Stimulated activated CD4-positive, alpha-beta T cell treated with anti-CD3 and anti-CD28 coated beads, Interleukin-2, amount 100 ng/mL, for 24 hours (primary cell): ENCODE measurements at places on chromosomes 13 and 19.

GRCh38 chr13:68190818-68191217 lies 960.7 kb upstream of the PCDH9 start:
- no peak for DNase-seq

DNA sequence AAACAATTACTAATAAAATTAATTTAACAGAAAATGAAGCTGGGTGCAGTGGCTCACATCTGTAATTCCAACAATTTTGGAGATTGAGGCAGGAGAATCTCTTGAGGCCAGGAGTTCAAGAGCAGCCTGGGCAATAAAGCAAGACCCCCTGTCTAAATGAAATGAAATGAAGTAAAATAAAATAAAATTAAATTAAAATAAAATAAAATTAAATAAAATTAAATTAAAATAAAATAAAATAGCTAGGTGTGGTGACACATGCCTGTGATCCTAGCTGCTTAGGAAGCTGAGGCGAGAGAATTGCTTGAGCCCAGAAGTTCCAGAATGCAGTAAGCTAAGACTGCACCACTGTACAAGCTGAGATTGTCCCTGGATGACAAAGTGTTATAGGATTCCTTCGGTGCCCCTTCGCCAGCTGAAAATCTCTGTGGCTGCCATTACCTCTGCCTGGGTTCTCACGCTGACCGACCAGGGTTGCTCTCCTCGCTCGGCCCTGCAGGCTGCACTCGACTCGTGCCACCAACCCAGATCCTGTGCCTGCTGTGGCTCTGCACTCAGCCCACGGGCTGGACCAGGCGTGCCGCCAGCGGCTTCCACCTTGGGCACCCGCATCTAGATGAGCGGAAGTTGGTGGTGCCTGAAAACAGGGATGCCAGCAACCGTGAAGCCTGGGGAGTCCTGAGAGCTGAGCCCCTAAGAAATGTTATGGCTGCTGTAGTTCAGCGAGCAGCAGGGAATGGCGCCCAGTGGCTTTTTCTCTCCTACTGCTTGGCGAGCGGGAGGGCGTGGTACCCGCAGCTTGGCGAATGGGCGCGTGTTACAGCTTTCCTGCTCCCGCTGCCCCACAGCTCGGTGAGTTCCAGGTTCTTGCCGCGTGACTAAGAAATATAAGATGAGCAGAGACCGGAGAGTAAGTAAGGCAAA lies 539.2 kb upstream of the PCDH9 start:
- no peak for DNase-seq

- no peak for DNase-seq
These were observed 1.7 kb downstream of the PROSER3 start for GRCh38 chr19:35759697-35760096.

GRCh38 chr19:49912965-49913685 lies 15.9 kb upstream of the ATF5 start:
- no peak for DNase-seq

- peak; percentile 38 for DNase-seq
These were observed 237.5 kb downstream of the COG6 start for GRCh38 chr13:39892721-39893685.

- no peak for DNase-seq
These were observed 858.0 kb upstream of the SLITRK5 start for GRCh38 chr13:86813198-86813597.

- no peak for DNase-seq
These were observed 101.3 kb downstream of the KCNRG start for GRCh38 chr13:50116430-50116973.

DNA sequence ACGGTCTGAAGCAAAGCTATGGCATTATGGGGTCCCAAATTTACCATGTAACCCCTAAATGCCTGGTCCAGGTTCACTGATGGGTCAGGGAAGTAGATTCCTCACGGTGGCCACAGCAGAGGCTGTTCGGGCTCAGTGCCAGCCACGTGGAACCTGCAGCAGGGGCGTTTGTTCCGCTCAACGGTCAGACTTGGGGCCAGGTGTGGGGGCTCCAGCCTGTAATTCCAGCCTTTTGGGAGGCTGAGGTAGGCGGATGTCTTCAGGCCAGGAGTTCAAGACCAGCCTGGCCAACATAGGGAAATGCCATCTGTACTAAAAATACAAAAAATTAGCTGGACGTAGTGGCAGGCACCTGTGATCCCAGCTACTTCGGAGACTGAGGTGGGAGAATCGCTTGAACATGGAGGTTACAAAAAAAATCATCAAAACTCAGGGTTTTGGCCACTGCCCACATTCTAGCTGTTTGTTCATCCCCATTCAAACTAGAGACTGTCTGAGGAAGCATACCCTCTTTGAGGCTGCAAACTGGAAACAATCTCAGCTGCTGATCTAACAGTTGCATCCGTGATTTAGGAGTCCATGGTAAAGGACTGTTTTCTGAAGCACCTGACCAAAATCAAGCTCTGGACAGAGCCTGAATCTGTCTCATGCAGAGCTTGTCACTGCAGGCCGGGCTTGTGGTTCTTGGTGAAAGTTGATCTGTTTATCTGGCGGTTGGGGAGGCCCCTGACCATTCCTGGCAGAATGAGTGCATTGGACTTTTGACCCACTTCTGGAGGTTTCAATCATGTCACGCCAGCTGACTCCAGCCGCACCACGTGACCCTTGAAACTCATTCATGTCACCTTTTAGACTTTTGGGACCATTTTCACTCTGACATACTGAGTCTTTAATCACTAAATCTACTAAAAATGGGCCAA lies 30.2 kb upstream of the ZNF331 start:
- no peak for DNase-seq

GRCh38 chr13:74204602-74205312 lies 70.6 kb upstream of the KLF12 start:
- DNase-seq, result no peak

- no peak for DNase-seq
These were observed 933.1 kb downstream of the DIAPH3 start for GRCh38 chr13:59230484-59231264.
